ENCODE measurements at places on chromosomes 5 and 9.
A peak's percentile ranks its signal among the peaks of the same experiment; 100 is the strongest.

- no peak for DNase-seq
Observed at GRCh38 chr5:124417196-124417595, 329.2 kb downstream of the ZNF608 start.

DNA sequence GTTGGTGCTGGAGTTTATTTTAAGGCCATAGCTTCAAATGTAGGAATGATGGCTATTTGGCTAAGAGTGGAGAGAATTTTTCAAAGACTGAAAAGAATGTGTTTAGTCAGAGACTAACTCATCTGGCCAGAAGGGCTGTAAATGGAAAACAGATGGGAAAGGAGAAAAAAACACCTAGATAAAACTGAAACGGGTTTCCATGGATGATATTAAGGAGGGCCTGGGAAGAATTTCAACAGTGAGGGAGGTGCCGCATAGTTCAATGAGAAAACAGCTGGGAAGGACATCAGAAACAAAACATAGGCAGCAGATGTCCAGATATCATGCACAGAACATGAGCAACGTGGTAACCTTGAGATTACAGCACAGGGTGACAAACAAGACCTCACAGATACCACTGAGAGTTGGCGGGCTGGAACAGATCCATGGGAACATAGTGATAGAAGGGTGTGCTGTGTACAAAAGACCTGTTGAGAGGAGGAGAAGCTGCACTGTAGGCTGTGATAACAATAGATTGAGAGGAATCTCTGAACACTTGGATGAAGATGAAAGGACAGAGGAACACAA, 31.2 kb upstream of the RAD23B start:
- peak; percentile 6 for DNase-seq

DNA sequence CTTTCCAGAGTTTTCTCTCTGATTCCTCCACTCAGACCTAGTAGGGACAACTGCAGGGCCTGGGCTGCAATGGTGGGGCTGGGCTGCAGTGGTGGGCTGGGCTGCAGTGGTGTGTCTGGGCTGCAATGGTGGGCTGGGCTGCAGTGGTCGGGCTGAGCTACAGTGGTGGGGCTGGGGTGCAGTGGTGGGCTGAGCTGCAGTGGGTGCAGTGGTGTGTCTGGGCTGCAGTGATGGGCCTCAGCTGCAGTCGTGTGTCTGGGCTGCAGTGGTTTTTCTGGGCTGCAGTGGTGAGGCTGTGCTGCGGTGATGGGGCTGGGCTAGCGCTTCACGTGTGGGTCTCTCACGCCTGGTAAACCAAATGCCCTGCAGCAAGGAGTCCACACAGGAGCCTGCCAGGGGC, 27.4 kb downstream of the ABO start:
- no peak for DNase-seq

DNA sequence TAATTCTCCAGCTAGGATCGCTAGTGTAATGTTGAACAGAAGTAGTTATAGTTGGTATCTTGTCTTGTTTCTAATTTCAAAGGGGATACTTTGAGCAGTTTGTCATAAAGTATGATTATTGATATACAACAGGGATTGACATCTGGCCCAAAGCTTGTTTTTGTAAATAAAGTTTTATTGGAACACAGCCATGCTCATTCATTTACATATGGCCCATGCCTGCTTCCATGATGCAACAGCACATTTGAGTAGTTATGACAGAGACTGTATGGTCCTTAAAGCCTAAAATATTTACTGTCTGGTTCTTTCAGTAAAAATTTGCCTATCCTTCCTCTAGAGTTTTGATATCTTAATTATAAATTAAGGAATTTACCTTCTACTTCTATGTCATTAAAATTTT, 69.8 kb downstream of the RPS6 start:
- DNase-seq: no peak

- DNase-seq: no peak
Observed at GRCh38 chr5:169627551-169627950, 9.5 kb upstream of the DOCK2 start.

- DNase-seq: no peak
Observed at GRCh38 chr5:128101676-128102075, 18.1 kb downstream of the SLC12A2 start.

GRCh38 chr9:31639451-31639850, 745.0 kb upstream of the ACO1 start:
- no peak for DNase-seq

- DNase-seq: no peak
Observed at GRCh38 chr9:105171076-105171475, 73.4 kb upstream of the SLC44A1 start.

- no peak for DNase-seq
Observed at GRCh38 chr9:83588256-83588655, 34.7 kb upstream of the IDNK start.

- DNase-seq: no peak
Observed at GRCh38 chr9:130977811-130978221, 31.2 kb upstream of the LAMC3 start.

GRCh38 chr9:84062538-84062937, 81.9 kb downstream of the RMI1 start:
- no peak for DNase-seq

DNA sequence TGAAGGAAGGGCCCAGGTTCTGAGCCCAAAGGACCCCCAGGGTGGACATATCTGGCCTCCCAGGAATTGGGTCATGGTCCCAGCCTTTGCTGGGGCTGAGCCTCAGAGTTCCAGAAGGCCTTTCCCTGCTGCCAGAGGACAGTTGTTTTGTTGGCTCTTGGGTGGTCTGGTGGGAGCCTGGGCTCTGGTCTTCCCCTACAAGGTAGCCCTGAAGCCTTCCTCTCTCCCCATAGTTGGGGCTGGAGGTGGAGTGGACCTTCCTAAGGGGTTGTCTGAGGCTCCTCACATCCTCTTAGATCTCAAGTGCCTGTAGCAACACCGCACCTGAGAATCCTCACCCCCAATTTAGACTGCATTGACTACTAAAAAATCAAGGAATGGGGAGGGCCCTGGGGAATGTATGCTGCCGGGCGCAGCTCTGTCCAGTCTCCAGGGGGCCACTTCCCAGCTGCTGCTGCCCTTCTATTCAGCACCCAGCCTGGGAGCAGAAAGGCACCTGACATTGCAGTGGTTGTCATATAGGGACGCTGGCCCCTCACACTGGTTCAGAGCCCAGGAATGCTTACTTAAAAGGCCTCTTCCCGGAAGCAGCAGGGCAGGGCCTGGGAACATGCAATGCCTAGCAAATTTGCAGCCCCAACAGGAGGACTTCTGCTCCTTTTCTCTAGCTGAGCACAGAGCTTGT, 66.4 kb downstream of the IL31RA start:
- no peak for DNase-seq

- no peak for DNase-seq
Observed at GRCh38 chr9:127525401-127526188, 74.3 kb downstream of the LRSAM1 start.

DNA sequence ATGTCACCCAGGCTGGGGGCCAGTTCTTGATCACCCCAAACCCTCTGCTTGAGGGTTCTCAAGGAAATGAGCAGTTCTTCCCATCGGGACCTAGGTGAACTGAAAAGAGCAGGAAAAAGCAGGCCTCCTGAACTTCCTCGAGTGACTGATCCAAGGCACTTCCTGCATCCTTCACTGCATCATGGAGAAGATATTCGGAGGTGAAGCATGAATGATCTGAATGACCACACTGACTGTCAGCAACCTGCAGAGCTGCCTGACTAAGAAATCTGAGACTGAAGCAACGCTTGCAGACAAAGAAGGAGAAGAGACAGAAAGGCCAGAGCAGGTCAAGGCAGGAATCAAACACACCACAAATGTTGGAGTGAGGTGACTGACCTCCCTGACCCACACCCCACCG, 420.2 kb downstream of the AGTPBP1 start:
- DNase-seq: no peak

DNA sequence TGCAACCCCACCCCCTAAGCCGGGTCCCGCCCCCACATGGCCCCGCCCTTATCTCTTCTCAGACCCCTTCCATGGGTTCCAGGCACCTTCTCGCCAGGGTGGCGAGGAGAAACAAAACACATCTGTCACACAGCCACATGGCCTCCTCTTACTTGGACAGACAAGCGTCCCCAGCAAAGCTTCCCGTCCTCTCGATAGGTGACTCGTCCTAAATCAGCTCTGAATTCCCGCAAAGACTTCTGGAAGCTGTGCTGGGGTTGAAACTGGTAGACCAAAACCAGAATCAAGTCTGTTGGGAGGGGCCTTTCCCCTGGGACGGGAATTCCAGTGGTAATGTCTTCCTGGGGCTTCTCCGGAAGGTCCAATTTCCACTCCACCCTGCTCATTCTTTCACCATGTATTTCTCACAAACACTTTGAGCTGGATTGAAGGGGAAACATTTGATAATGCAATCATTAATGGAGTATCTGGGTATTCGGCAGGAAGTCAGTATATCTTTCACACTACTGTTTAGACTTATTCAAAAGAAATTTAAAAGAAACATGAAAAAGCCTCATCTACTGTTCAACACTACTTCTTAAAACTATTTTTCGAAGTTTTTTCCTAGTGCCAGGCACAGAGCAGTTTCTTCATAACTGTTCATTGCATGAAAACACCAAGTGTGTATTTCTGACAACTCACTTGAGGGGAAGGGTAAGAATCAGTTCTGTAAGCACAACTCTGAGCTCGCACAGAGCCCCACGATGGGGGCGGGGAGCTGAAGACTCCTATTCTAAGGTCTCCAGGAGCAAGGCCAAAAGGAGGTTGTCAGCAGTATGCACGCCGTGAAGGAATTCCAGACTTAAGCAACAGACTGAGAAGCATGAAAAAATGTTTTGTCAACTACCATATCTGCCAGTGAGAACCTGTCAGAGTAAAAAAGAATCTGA, 644 bp upstream of the CTNNAL1 start:
- no peak for DNase-seq

- no peak for DNase-seq
Observed at GRCh38 chr5:119397518-119398380, 41.9 kb downstream of the TNFAIP8 start.

GRCh38 chr9:4084435-4084818, 215.4 kb downstream of the GLIS3 start:
- DNase-seq: no peak

DNA sequence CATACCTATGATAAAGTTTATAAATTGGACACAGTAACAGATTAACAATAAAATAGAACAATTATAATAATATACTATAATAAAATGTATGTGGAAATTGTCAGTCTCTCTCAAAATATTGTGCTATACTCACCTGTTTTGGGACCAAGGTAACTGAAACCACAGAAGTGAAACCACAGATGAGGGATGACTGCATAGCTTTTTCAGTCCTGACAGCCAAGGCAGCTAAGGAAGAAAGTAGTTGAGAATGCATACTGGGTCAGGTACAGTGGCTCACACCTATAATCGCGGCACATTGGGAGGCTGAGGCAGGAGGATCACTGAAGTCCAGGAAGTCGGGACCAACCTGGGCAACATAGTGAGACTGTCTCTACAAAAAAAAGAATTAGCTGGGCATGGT, 8.9 kb downstream of the SRP19 start:
- DNase-seq: no peak

- DNase-seq: no peak
Observed at GRCh38 chr5:33417632-33418031, 23.1 kb upstream of the TARS1 start.

- DNase-seq: no peak
Observed at GRCh38 chr9:128911529-128912035, 9.2 kb upstream of the PHYHD1 start.

DNA sequence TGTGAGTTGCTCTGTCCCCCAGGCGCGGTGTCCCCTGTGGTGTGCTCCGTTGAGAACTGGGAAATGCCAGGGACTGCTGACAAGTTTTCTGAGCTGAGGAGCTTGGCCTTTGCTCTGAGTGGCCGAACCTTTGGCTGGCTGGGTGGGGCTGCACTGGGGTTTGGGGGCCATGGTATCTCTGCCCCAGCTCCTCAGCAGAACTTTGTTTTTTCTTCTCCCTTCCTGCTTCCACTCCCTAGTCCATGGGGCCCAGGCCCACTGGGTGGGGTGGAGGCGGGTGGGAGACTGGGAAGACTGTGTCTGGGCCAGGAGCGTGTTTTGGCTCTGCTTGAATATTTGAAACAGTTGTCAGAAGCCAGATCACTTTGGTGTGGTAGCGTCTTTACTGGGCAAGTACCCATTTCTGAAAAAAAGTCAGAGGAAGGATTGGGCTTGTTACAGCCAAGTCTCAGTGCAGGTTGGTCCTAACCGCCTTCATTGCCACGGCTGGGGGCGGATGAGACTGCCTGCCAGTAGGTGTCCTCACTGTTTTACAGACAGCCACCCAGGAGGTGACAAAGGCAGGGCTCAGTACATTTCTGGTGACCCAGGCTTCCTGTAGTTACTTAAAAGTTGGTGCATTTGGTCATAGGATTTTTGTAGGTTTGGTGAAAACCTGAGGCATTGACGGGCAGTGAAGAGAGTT, 92.7 kb downstream of the DAB2IP start:
- DNase-seq: no peak

- no peak for DNase-seq
Observed at GRCh38 chr5:8751971-8752370, 793.9 kb downstream of the SEMA5A start.

DNA sequence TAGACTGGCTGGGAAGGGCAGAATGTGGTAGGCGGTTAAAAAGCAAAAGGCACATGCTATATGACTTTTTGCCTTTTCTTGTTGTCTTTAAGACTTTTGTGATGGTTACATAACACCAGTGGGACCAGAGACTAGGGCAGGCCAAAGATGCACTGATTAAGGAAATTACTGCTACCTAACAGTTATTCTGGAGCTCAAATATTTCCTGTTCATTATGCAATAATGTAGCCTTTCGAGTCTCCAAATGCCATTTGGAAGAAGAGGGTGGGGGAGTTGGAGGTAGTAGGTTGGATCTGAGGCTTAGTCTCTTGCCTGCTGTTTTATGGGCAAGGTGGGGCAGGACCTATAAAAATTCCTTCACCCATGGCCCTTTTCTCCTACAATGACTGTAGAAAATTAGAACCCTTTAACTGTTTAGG, 51.7 kb downstream of the SH3GL2 start:
- DNase-seq: no peak

DNA sequence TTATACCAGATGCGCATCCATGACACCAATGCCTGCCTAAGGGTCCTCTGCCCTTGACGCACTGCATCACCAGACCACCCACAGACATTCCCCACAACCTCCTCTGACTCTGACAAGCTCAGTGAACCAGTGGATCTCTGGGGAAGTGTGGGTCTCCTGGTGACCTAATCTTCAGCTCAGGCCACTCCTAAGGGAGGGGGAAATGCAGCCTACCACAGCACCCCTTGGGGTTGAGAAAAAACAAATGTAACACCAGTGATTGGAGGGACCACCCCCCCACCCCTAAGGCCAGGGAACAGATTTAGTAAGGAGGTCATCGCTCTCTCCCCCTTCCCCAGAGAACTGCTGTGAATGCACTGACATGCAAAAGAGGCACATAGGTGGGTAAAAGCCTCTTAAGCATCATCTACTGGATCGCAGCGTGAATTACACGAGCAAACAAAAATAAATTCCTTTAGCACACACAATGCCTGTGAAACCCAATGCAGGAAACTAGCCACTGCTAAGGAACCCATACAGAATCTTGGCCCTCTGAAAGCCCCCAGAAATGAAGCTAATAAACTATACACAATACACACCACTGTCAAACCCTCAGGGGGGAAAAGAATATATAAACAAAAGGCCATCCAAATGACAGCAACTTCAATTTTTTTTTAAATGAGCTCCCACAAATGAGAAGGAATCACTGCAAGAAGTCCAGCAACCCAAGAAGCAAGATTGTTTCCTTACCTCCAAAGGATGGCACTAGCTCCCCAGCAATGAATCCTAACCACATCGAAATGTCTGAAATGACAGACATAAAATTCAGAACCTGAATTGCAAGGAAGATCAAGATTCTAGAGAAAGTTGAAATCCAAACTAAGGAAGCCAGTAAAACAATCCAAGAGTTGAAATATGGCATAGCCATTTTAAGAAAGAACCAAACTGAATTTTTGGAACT, 513.7 kb upstream of the PTGER4 start:
- DNase-seq: no peak

Data from spinal cord (tissue), 10 donors.